Fibroblast of mammary gland (primary cell): ENCODE measurements at places on chromosomes 6 and 20.

DNA sequence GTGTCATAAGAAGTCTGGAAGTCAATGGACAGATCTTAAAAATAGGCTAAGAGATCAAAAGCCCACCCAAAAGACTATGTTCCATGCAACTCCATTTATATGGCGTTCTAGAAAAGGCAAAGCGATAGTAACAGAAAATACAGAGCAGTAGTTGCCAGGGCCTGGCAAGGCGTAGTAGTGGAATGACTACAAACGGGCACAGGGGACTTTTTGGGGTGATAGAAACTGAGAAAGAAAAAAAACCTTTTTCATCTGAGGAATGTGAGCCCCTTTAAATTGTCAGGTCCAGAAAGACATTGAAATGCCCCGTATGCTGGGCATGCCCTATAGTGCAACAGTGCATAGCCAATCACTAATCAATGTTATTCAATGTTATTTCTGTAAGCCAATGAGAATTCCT, 47.2 kb upstream of the FAM50B start:
- no peak for DNase-seq

GRCh38 chr6:105645156-105645555, 242.3 kb upstream of the PREP start:
- DNase-seq, result no peak

DNA sequence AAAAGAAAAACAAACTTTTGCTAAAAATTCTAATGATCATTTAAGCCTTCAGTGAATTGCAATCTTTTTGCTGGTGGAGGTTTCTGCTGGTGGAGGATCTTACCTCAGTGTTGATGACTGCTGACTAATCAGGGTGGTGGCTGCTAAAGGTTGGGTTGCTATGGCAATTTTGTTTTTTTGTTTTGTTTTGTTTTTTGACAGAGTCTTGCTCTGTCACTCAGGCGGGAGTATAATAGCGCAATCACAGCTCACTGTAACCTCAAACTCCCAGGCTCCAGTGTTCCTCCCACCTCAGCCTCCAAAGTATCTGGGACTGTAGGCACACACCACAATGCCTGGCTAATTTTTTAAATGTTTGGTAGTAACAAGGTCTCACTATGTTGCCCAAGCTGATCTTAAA, 94.7 kb downstream of the ANKRD6 start:
- DNase-seq, result peak; percentile 10

GRCh38 chr6:73614802-73615201, 39.0 kb downstream of the SLC17A5 start:
- DNase-seq, result no peak

- peak; percentile 48 for DNase-seq
These were observed 116.3 kb upstream of the CHD6 start for GRCh38 chr20:41734506-41734945.

DNA sequence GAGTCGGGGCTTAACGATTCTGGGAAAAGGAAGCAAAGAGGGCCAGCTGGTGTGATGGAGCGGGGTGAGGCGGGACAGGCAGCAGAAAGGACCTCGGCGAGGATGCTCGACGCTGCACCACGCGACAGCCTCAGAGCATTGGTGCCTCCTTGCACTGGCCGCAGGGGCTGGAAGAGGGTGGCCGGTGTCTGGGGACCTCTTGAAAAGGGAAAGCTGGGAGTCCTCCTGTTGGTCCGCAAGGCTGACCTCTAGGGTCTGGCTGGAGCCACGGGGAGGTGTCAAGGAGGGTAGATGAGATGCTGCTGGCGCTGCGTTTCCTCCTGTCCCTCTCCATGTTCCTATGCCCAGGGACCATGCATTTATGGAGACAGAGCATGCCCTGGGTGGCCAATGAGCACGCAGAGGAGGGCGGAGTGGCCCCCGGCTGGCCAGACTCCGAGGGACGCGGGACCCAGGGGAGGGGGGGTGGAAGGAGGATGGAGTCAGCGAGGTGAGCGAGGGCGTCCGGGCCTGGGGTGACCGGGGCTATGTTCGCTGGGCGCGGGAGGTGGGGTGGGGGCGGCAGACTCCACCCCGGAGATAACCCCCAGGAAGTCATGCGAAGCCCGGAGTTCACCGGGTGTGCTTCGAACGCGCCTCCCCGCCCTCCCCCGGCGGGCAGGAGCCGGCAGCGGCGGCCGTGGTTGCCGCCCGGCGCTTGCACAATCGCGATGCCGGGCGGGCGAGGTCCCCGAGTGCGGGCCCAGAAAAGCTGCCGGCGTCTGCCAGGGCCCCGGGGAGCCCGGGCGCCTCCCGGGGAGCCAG, at the start of gene CYP24A1:
CYP24A1 (minus strand) TSS at position 334 of the 804 bp plus-strand sequence. CDS start 407 bp downstream, outside the sequence.
- no peak for DNase-seq

DNA sequence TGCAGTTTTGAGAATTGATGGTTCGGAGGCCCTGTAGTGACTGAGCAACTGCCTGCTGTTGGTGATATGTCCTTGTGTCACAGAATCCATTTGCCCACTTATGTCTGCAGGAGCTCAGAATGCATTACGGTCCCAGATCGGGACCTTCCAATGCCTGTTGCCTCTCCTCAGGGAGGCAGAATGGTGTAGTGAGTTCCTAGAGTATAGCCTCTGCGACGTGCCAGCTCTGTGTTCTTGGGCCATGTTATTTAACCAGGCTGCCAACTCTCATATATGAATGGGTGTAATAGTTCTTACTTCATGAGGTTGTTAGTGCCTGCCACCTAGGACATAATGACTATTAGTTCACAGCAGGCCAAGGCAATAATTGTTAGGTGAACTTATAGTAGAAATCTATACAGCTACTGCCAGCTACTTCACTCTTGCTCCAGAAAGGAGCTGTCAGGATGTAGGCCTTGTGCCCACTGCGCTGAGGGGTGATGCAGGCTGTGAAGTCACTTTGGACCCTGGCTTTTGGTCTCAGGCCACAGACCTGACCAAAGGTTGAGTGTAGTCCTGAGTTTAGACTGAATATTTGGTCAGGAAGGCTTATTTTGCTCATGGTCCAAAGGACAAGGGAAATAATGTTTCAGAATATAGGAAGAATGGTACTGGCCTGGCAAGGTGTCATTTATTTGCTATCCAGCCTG, 82.1 kb downstream of the ASXL1 start:
- DNase-seq, result no peak

DNA sequence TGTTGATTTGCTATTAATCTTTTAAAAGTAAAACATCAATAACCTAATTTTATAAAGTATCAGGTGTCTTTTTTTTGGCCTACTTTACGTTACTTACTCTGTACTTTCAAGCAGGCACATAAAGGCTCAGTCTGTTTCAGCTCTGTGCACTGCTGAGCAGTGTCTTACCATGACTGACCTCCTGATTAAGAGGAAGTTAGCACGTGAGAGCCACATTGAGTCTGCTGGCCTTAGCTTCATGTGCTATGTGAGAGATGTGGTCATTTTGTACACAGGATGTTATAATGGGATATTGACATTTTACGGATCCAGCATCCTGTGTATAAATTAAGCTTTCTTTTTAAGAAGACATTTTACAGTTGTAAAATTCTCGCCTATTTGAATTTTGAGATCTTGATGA, 31.9 kb downstream of the ARID1B start:
- DNase-seq, result peak; percentile 86

DNA sequence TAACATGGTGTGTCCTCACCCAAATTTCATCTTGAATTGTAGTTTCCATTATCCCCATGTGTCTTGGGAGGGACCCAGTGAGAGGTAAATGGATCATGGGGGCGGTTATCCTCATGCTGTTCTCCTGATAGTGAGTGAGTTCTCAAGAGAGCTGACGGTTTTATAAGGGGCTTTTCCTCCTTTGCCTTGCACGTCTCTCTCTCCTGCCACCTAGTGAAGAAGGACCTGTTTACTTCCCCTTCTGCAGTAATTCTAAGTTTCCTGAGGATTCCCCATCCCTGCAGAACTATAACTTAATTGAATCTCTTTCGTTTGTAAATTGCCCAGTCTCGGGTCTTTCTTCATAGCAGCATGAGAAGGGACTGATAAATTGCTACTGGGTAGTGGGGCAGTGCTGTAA, 789.3 kb downstream of the FRK start:
- DNase-seq, result no peak
